ENCODE measurements at places on chromosomes 16 and 17.

GRCh38 chr17:57370037-57370581 lies 113.8 kb downstream of the MSI2 start:
- peak; percentile 57 for DNase-seq

DNA sequence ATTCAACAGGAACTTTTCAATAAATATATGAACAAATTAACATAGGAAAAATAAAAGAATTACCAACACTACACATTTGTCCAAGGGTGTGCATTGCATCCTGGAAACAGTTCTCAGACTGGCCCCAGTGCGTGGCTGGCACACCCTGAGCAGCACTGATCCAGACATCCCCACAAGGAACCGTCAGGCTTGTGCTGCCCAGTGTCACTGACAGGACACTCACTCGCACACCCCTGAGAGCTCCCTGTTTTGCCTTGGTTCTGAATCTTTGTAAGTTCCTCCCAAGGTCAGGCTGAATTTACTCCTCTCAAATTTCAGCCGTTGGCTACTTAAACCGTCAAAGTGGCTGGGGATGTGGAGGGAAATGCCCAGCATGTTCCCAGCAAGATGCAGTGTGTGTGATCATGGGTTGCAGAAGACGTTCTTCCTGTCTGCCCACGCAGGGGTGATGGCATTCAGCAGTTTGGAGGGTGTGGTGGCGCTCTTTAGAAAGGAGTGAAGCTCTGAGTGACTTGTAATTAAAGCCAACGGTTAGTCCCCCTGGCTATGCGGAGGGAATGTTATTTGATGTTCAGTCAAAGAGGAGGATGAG lies 1.7 kb downstream of the MT2A start:
- DNase-seq, result peak; percentile 93

GRCh38 chr17:68577497-68577821 lies 23.7 kb downstream of the FAM20A start:
- no peak for DNase-seq

DNA sequence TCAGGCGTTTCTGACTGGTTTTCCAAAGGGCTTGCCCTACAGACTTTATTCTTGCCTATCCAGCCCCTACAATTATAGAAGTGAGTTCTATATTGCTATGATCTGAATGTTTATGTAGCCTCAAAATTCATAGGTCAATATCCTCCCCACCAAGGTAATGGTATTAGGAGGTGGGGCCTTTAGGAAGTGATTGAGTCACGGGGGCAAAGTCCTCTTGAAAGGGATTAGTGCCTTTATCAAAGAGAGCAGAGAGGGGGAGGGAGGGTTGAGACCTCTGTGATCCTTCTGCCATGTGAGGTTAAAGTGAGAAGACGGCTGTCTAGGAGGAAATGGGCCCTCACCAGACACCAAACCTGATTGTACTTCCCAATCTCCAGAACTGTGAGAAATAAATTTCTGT lies 931 bp upstream of the CPHXL start:
- no peak for DNase-seq

DNA sequence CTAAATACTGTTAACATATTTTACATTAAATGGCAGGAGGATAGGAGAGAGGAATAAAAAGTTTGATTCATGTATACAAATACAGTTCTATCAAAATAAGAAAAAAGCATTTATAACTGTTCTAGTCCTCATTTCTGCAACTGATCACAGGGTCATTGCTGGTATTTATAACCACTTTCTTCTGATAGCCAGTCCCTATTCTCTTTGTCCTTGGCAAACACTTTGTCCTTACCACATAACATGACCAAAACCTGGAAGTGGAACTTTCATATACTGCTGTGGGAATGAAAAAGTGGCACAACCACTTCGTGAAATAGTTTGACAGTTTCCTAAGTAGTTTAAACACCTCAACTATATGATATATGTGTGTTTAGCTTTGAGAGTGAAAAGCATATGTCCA lies 83.3 kb downstream of the CDRT15 start:
- no peak for DNase-seq

DNA sequence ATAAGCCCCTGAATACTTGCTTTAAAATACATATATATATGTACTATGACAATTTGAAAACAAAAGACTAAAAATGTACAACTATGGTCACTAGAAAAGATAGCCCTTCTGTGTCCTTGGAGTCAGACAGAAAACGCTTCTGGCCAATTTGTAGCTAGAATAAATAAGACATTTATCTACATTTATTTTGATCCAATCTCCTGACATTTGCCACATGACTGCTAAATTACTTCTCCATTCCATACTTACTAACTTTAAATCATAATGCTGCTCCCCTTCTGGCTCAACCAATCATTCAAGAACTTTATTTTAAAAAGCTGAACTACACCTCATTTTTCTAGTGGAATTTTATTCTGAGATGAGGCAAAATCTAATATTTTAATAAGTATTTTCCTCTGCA lies 65.8 kb downstream of the CYTH1 start:
- peak; percentile 5 for DNase-seq

DNA sequence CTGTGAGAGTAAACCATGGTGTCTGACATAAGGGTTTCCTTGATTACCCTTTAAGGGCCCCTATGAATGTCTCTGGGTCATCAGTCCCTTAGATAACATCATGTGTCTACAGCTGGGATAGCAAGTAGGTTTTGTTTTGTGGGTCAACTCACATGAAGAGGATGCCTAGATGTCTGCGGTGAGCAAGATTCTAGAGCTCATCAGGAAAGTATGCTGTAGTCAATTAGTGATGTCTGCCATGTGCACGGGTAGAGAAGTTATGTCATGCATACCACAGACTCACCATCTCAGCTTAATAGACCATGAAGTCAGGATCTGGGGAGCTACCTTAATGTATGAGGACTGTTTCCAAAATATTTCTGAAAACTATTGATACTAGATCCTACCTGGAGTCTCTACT lies 57.5 kb downstream of the CDH13 start:
- DNase-seq, result no peak

DNA sequence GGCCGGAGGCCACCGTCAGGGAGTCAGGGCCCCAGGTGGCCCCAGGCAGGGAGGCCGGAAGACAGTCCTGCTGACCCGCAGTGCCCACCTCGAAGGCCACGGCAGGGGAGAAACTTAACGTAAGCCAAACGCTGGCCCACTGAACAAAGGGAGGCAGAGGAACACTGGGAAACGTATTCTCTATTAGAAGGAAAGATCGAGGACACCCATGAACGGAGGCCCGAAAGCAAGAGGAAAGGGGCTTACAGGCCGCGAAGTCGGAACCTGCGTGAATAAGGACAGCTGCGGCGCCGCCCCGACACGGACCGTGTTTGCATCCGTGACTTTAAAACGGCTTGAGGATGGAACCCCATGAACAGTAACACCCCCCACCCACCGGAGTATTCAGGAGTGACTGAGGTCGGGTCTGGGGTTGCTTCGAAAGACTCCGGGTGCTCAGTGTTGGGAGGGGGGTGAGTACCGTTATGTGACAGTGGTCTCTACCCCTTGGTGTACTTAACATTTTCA lies 102.4 kb upstream of the METRNL start:
- no peak for DNase-seq

GRCh38 chr16:51851111-51851510 lies 695.8 kb downstream of the TOX3 start:
- no peak for DNase-seq

DNA sequence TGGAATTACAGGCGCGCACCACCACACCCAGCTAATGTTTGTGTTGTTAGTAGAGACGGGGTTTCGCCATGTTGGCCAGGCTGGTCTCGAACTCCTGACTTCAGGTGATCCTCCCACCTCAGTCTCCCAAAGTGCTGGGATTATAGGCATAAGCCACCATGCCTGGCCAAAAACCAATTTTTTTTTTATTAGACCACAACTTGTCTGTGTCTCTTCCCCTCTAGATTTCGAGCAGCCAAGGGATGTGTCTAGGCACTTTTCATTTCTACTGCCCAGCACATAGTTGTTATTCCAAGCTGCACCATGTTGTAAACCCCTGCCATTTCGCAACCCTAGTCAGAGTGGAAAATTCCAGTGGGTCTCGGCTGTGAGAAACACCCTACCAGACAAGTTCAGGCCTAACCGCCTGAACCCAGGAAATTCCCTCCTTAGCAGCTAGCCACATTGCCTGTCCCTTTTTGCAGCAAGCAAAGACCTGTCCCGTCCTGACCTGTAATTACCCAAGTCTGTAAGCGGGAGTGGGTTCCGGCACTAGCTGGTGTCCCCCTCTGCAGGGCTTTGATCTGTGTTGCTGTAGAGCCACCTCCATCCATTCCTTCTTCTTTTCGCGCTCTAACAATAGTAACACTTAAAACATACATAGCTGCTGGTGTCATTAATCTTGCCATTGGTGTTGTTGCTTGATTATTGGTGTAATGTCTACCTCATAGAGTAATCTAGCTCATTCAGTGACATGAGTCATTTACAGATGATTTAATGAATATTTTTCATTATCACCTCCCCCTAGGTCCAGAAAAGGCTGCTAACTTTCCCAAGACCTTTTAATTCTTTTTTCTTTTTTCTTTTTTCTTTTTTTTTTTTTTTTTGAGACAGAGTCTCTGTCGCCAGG lies 77.3 kb upstream of the ATF7IP2 start:
- no peak for DNase-seq

DNA sequence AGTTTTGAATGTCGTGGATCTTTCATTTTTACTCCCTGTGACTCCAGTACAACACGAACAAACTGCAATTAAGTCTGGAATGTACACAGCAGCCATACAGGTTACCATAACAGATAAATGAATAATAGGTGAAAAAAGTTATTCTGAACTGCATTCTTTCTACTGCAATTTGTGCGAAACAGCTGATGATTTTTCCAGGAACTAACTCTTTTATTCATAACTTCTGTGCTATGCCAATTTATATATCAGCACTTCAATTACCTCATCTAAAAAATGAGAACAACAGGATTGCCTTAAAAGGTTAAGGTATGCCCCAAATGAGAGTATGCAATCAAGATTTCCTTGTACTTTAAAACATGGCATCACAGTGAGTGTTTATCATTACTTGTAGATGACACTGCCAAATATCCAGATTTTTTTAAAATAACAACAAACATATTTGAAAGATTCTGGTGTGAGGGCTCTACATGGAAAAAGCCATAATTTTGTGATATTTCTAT lies 238.9 kb downstream of the CDH8 start:
- no peak for DNase-seq

DNA sequence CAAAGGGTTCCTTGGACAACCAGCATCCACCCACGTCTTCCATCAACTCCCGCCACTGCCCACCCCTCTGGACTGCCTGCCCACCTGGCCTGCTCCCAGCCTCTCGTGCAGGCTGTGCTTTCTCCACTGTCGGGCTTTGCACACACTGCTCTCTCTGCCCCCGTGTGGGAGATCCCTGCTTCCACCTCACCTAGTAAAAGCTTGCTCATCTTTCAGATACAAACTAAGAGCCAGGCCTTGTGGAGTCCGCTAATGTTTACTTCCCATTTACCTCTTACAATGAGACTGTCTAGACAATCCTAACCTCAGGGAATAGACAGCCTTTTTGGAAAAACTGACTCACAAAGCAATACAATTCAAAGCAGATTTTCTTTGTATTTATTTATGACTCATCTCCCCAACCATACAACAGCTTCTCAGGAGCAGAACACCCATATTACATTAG lies 67.6 kb downstream of the USP31 start:
- no peak for DNase-seq

DNA sequence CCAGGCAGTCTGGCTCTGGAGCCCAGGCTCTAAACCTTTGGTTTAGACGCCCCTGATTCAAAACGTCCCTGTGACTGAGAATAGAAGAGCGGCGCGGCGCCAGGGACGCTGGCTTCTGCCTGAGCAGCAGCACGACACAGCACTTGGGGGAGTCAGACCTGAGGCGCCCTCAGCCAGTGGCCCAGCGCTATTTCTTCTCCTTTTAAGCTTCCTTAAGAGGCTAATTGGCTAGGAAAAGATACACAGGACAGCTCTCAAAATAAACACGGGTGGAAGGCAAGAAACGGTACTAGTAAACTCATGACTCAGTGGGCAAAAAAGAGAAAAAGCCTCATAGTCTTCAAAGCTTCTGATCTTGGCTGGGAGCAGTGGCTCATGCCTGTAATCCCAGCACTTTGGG lies 34.9 kb downstream of the GTF3C1 start:
- no peak for DNase-seq

GRCh38 chr17:73720187-73720834 lies 76.1 kb upstream of the SDK2 start:
- no peak for DNase-seq

GRCh38 chr17:2418572-2418971 lies 17.7 kb upstream of the MNT start:
- DNase-seq, result no peak

DNA sequence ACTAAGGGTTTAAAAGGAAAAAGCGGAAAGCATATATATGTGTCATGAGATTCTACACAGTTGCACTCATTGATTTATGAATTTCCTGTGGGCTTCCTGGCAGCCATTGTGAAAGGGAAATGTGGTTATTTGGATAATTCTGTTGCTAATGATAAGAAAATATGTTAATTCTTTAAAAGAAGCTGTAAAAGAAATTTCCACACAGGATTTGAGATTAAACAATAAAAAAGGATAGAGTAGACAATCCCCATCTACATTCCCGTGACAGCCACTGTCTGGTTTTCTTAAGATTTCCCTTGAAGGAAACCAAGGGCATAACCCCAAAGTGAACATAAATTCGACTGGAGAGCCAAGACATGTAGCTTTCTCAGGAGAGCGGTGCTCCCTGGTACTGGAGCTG lies 397.5 kb downstream of the CPPED1 start:
- no peak for DNase-seq

DNA sequence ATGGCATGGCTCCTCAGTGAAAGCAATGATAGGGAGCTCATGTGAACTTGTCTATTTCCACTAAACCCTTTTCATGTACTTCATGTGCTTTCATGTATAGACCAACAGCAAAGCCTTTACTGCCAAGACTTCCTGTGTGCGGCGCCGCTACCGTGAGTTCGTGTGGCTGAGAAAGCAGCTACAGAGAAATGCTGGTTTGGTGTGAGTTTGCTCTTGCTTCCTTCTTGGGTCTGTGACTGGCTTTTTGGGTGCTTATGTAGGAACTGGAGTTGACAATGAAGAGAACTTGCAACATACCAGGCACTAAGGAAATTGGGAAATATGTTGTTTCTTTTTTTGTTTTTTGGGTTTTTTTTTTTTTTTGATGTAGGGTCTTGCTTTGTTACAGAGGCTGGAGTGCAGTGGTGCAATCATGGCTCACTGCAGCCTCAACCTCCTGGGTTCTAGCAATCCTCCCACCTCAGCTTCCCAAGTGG lies 5.7 kb downstream of the SNX11 start:
- peak; percentile 84 for DNase-seq

- peak; percentile 45 for DNase-seq
Observed at GRCh38 chr16:84821728-84822689, 2.2 kb downstream of the CRISPLD2 start.

GRCh38 chr17:55873017-55873758 lies 122.3 kb downstream of the PCTP start:
- DNase-seq, result no peak

GRCh38 chr17:67150826-67151225 lies 94.2 kb downstream of the HELZ start:
- DNase-seq, result no peak
